ENCODE measurements at places on chromosomes 5 and 9. TPM values are rescaled to one million over a fixed set of nuclear protein-coding genes. Genes with fewer than 3 reads are reported as not detected.

- no peak for ATAC-seq
Measured at GRCh38 chr5:172545291-172545801, 91.0 kb upstream of the SH3PXD2B start.

DNA sequence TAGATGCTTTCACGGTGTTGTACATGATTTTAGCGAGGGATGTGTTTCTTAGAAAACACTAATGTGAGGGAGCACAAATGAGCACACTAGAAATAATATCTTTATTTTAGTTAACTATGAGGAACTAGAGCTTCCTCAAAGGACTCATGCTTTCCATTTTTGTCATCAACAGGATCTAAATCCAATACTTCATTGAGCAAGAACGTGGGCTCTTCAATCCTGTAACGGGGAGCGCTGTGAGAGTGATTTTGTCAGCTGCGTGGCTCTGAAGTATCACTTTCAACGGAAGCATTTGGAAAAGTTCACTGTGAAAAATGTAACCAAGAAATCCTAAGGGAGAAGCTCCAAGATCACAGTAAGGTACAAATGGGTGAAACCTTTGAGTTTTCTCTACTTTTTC, 93.2 kb downstream of the LIX1 start:
- no peak for ATAC-seq

- no peak for ATAC-seq
Measured at GRCh38 chr5:2014058-2014610, 131.4 kb upstream of the IRX4 start.

- peak; percentile 36 for ATAC-seq
Measured at GRCh38 chr5:5209089-5209488, 69.0 kb downstream of the ADAMTS16 start.

DNA sequence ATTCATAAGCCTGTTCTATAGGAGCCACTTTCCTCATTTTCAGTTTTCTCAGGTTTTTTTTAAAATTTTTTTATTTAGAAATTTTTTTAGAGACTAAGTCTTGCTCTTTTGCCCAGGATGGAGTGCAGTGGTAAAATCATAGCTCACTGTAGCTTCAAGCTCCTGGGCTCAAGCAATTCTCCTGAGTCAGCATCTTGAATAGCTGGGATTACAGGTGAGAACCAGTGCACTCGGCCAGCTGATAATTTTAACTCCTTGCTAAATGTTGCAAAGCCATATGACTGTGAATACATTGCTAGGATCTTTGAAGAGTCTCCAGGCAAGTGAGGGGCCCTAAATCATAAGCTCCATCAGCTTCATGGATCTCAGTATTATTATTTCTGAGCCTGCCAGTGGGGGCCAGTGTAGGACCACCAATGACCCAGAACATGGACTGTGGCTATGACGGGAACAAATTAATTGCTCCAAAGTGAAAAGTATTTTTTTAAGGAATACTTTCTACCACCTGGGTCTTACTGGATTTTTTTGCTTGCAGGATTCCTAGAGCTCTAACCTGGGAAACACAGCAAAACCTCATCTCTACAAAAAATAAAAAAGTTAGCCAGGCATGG, 5.7 kb upstream of the GAPVD1 start:
- no peak for ATAC-seq

DNA sequence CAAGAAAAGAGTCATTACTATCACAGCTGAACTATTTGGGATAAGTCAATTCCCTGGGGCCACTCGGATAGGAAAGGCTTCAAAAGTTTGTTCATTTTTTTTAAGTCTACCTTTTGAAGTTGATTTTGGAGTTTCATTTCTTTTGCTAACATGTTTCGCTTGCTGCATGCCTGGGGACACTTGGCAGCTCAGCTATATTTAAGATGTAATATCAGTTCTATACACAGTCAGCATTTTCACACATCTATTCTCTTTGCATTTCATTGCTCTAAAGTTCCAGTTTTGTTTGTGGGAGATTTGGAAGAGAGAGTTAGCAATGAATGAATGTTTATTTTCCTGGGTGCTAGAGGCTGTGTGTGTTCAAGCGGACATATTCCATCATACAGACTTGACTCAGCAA, 445.2 kb upstream of the GRAMD2B start:
- ATAC-seq: no peak

DNA sequence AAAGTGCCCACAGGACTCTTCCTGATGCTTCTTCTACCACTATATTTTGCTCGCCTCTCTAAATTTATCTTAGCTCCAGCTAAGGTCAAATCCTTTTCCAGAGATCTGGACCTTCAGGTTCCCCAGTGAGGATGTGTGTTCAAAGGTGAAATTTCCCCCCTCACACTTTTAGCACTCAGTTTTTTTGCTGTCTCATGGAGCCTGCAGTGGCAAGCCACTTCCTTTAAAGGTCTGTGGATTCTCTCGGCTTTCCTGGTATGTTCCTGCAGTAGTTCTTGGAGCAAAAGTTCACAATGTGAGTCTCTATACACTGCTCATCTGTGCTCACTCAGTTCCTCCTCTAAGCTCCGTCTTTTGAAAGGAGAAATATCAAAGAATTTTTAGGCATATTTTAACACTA, 181.4 kb downstream of the LURAP1L start:
- peak; percentile 43 for ATAC-seq

DNA sequence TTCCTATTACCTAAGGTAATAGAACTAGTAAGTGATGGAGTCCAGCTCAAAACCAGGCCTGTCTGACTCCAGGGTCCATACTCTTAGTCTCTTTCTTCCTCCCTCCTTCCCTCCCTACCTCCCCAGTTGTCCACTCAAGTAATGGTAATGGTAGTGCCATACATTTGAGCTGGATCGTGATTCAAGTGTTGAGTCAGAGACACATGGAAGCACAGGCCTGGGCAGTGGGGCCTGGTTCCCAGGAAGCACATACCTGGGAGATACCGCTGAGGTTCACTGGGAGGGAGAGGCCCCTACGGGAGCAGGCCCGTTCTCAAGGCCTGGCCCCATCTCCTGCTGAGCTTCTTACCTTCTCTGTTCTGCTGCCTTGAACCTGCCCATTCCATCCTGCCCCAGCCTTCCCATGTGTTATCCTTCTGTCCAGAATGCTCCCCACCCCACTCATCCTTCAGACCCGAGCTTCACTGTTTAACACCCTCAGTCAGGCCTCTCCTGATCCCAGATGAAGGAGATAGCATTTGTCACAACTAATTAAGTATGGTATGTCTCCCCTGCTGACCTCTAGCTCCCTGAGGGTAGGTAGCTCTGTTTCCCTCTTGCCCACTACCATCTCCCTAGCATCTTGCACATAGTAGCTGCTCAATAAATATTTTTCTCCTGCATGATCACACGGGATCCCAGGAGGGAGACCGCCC, 13.8 kb downstream of the URM1 start:
- ATAC-seq: no peak

GRCh38 chr5:151020304-151021110, at the start of gene GPX3:
Gene GPX3 (plus strand): TSS chr5:151020591. CDS start chr5:151020655, 64 bp downstream.
- ATAC-seq: peak; percentile 92

DNA sequence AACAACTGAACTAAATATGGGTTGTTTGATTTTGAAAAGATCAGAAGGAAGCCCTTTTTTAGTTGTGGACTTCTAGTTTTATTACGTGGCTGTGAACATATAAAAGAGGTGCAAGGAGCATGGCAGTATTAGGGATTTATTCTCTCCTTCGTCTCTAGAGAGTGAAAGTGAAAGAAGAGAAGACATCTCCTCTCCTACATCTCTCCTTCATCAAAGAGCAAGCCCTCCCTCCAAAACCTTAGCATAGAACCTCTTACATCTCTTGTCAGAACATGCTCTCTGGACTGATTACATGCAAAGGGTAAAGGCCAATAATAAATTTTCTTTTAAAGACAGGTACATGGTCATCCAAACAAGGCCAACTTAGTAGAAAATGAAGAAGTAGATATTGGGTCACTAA, 184.3 kb upstream of the IRX1 start:
- no peak for ATAC-seq

GRCh38 chr9:126919193-126919592, 4.6 kb downstream of the RALGPS1 start:
- ATAC-seq: no peak

- ATAC-seq: no peak
Measured at GRCh38 chr9:128106940-128107467, 20.5 kb downstream of the PTGES2 start.

DNA sequence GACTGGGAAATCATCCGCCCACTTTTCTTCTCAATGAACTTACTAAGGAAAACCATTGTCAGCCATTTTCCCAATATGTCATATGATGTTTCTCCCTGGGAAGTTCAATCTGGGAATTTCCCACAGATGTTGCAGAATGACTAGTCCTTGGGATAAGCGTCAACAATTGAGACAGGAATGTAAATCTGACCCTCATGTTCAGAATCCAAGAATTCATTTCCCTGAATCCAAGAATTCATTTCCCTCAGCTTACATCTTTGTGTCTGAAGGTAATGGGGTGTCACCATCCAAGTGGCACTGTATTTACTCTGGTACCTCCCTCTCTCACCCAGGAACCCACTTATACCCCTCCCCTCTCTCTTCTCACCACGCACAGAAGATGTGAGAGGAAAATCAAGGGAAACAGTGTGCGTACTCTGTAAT, 7.4 kb downstream of the KLF9 start:
- no peak for ATAC-seq

DNA sequence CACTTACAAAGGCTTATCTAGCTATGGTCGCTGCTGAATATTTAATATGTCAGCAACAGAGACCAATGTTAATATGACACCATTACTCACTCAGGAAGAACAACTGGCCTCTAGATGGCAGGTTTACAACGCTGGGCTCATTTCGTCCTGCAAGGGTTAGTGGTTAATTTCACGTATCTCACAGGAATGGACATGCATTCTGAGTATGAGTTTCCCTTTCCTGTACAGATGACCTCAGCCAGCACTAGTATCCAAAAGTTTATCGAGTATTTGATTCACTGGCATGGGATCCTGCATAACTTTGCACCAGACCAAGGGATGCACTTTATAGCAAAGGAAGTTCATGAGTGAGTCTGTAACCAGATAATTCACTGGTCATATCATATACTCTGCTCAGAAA, 8.7 kb upstream of the TRPC7 start:
- ATAC-seq: no peak

- ATAC-seq: no peak
Measured at GRCh38 chr9:3646226-3646625, 120.4 kb upstream of the RFX3 start.

- ATAC-seq: no peak
Measured at GRCh38 chr5:78992146-78992545, 7.0 kb upstream of the ARSB start.

DNA sequence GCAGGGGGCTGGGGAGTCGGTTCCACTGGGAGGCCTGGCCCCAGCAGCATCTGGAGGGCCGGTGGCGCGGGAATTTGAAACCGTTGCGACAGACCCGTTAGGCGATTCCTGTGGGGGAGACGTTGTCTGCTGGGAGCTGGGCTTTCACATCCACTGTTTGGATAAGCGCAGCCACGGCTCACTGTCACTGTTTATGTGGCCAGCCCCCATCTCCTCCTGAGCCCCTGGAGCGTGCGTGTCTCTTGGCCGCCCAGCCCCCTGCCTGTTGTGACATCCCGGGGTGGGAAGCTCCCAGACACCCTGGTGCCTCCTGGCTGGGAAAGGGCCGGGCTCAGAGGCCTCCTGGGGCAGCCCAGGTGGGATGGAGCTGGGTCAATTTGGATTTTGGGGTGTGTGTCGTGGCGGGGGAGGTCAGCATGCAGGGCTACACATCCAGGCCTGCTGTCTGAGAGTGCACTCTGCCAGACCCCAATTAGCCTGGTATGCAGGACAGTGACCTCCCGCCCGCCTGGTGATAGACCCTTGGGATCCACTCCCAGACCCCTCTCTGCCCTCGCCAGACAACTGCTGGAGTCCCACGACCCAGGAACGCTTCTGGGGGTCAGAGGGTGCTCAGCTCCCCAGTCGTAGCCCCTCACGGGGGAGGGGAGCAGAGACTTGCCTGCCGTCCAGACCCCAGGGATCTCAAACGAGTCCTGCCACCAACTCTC, 62.0 kb upstream of the RNU6ATAC start:
- peak; percentile 10 for ATAC-seq

DNA sequence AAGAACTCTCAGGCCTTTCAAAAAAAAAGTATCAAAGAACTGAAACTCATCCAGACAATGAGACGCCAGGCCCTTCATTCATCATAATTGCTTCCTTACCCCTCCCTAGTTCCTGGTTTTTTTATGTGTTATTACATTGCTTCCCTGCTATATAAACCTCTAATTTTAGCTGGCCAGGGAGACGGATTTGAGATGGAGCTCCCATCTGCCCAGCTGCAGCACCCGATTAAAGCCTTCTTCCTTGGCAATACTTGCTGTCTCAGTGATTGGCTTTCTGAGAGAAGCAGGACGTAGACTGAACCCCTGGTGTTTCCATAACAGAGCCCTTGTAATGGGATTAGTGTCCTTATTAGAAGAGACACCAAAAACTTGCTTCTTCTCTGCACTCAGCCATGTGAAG, 62.4 kb downstream of the BARX1 start:
- no peak for ATAC-seq

DNA sequence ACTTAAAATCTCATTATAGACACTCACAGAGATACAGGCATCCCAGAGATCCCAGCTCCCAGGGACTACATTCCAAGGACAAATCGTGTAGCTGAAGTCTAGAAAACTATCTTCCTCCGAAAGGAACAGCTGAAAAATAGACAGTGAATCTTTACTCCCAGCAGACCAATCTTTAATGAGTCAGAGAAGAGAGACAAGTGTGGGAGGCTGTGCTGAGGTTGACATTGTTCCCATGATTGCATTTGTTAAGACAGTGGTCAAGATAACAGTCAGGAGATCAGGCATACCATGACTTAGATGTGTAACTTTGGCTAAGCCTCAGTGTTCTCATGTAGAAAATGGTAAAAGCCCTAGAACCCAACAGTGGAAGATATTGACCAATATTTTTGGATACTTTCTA, 120.7 kb downstream of the PAPPA start:
- no peak for ATAC-seq

DNA sequence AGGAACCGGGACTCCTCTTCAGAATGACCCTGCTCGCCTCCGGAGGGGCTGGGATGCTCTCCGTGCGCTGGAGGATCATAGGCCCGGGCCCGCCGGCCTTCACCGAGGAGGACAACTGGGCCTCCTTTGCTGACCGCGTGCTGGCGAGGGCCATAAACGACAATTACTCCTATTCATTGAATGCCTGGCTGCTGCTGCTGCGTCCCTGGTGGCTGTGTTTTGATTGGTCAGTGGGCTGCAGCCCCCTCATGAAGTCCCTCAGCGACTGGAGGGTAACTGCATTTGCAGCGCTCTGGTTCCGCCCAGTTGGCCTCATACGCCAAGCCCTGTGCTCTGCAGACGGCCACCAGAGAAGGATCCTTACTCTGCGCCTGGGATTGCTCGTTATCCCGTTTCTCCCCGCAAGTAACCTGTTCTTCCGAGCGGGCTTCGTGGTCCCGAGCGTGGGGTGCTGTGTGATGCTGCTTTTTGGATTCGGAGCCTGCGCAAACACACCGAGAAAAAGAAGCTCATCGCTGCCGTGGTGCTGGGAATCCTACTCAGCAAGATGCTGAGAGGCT, 16.6 kb downstream of the OR2V1 start:
- no peak for ATAC-seq

DDX4 gene
- total RNA-seq: not detected

FOXI1 gene
- total RNA-seq: not detected

TRAF1 gene
- 8.5 TPM for total RNA-seq

TAF11L5 gene
- not detected for total RNA-seq

IRX1 gene
- total RNA-seq: not detected

ANXA2R gene
- 1.2 TPM for total RNA-seq

ANKRD34B gene
- not detected for total RNA-seq

SVEP1 gene
- 59.7 TPM for total RNA-seq

PDCD1LG2 gene
- 0.47 TPM for total RNA-seq

BNC2 gene
- 90.2 TPM for total RNA-seq

MAN1B1 gene
- 26.1 TPM for total RNA-seq
